ENCODE measurements at places on chromosomes 3 and 15.

- ATAC-seq: peak; percentile 94
Measured at GRCh38 chr3:67384760-67385397, 269.5 kb downstream of the SUCLG2 start.

DNA sequence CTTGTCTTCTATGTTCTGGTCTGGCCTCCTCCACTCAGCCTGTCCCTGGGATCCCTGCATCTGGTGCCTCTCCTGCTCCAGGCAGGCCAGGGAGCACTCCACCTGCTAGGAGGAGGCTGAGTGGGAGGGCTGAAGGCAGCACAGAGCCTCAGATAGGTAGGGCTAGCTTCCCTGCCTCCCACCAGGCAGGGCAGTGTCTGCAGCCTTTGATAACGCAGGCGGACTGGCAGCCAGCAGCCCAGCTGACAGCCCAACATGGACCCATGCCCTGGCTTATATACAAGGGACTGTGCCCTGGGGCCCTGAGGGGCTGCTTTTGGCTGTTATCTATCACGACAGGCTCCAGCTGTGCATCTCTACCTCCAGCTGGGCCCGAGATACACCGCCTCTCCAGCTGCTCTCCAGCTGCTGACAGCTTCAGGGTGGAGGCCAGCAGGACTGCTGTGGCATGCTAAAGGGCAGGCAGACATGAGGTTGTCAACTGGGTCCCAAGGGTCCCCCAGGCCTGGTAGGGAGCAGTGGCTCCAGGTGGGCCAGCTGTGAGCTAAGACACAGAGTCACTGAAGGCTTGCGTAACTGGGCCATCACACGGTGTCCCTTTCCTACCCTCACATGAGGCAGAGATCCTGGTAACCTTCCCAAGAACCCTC lies 5.2 kb upstream of the CLK3 start:
- ATAC-seq: no peak

GRCh38 chr3:161208931-161209330 lies 12.2 kb upstream of the NMD3 start:
- ATAC-seq: no peak

DNA sequence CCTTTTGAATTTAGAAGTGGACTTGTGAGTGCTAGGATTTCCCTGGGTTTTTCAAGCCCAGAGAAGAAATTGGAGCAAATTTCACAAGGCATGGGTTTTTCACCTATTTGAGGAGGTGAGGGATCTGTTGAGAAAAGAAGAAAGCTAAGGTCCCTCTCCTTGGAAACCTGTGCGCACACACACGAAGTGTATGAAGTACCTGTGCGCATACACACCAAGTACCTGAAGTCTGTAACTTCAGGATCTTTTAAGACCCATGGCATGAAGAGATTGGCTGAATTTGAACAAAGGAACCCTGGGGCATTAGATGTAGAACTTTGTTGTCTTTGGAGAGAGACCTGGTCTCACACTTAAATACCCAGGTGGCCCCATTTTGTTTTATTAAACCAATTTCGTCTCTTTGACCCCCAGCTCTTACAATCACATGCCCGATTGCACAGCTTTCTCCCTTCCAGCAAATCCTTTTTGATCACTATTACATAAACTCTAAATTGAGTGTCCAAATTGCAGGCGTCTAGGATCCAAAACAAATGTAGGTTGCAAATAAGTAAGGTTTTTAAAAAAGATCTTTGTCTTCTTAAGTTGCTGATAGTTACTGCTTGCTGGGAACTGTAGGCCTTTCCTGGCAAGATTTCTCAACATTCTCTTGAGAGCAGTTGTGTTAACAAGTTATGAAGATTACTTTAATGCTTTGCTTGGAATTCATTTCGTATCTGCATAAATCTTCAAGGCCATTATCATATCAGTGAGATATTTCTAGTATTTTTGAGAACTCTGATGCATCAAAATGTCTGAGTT lies 64.3 kb downstream of the CMTM8 start:
- ATAC-seq: no peak

- no peak for ATAC-seq
Measured at GRCh38 chr3:59052803-59053411, 3.1 kb upstream of the CFAP20DC start.

- ATAC-seq: no peak
Measured at GRCh38 chr3:122576174-122576940, 1.1 kb upstream of the PARP15 start.

- no peak for ATAC-seq
Measured at GRCh38 chr3:121126033-121126706, 218.2 kb downstream of the STXBP5L start.

DNA sequence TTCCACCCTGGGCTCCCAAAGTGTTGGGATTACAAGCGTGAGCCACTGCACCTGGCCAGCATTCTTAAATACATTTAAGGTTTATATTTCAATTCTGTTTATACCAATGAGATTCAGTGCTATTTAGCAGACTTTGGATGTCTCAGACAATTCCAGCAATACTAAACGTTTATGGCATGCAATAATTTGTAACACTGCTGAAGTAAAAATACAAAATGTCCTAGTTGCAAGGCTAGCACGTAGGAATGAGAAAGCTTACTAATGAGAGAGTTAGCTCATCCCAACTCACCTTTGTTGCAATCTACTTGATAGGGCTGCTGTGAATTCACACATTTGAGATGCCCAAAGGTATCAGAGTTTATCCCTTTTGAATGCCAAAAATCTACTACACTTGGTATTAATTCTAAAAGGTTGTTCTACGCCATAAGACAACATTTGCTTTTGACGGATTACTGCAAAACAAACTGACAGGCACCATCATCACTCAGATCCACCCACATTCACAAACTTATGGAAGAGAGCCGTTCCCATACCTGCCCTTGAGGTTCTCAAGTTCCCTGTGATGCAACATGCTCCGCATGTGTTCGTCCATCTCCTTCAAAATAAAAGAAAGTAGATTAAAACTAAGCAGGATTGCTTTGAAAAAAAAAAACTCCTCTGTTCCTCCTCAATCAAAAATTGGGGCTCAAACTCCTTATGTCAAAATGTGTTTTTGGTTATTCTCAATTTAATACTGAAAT lies 25.3 kb downstream of the ZNF106 start:
- ATAC-seq: no peak

- ATAC-seq: no peak
Measured at GRCh38 chr3:153855772-153856171, 265.4 kb upstream of the ARHGEF26 start.

GRCh38 chr3:192545333-192545732 lies 182.0 kb downstream of the FGF12 start:
- ATAC-seq: no peak

- ATAC-seq: no peak
Measured at GRCh38 chr3:197368821-197369220, 70.4 kb upstream of the DLG1 start.

- no peak for ATAC-seq
Measured at GRCh38 chr3:132726341-132726823, 4.2 kb upstream of the NPHP3 start.

GRCh38 chr3:58502872-58503271 lies 11.0 kb downstream of the KCTD6 start:
- no peak for ATAC-seq

- no peak for ATAC-seq
Measured at GRCh38 chr3:175150812-175151401, 291.8 kb downstream of the NAALADL2 start.

DNA sequence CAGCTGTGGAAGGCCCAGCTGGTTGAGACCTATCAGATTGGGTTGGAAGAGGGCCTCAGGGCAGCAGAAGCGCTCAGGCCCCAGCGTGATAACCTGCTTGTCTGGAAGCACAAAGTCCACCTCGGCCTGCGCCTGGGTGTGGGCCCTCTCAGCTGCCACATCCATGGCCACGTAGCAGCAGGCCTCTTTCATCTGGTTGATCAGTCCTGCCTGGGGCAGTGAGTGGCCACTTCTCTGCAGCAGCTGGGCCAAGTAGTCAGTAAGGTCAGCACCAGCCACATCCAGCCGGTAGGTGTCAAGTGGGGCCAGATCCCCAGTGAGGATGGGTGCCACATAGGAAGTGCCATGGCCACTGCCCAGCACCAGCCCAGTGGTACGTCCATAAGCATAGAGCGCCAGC lies 3.9 kb upstream of the CAMKV start:
- ATAC-seq: no peak

DNA sequence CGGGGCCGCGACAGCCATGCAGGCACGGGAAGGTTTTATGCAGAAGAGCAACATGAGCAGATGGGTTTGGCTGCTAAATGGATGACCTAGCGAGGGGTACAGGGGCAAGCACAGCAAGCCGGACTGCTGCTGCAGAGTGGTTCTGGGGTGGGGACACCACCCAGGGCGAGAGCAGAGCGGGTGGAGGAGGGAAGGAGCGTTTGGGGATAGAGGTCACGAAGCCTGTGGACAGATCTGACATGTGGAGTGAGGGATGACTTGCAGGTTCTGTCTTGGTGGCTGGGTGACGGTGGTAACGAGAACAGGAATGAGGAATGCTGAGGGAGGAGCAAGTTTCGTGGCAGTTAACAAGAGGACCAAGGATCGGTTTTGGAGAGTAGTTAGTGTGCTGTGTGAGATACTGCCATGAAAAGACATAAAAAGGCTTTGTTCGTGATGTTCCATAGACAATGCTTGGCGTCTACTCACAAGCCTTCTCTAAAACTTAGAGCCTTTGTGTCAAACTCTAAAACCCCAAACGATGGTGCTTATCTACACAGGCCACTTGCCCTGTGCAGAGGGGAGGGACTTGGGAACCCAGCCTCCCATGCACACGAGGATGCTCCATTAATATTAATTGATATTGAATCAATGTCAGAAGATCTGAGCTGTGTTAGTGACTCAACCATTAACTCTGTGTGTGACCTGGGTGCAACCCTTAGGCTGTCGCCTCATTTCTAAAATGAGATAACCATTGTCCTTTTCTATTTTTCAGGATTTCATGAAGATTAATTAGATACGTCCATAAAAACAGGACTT lies 132.7 kb upstream of the SLC2A2 start:
- no peak for ATAC-seq

- ATAC-seq: peak; percentile 58
Measured at GRCh38 chr15:40787344-40787841, 17.6 kb downstream of the C15orf62 start.

DNA sequence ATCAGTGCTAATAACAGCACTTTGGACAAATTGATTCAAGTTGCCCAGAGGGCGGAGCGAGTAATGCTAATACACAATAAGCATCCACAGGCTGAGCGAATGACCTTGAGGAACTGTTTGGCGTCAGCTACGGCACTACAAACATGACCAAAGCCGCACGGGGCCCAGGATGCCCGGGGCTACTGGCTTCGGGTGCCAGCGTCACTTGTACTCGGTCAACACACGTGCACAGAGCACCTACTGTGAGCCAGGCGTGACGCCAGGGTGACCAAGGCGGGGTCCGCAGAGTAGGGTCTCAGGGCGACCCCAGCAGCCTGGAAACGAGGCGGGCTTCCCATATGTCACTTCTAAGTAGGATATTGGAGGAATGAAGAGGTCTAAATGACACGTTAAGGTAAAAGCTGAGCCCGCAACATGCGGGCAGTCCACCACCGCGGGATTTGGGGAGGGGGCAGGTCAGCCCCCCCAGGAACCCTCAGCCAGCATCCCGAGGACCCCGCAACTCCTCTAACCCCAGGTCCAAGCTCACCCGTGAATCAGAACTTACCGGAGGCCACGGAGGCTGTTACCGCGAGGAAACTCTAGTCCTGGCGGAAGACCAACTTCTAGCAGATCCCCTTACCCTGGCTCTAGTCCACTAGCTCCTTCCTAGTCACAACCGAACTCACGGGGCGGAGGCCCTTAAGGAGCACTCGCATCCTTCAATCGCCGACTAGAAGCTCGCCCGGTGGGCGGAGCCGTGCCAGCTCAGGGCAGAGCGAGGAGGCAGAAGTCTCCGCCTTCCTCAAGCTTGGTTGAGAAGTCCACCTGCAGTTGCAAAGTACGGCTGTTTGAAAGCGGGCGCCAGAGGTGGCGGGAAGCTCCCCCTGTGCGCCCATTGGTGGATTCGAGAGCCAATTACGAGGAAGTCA lies at the start of gene CEP152:
CEP152 (minus strand) TSS at position 656 of the 911 bp plus-strand sequence. CDS start 5,420 bp downstream, outside the sequence.
- peak; percentile 99 for ATAC-seq

DNA sequence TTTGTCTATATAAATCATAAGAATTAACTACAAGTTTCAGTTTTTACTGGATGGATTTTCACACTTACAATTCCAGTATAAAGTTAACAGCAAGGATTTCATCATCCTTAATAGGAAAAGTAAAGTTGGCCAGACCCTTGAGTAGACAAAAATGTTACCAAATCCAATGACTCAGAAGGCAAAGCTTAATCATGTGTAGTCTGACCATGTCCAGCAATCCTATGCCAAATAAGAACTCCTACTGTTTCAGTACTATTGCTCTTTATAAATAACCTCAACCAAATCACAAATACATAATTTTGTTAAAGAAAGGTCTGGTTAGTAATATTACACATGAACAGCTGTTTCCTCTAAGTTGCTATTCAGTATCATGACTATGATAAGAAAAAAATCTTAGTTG lies 35.0 kb downstream of the PLOD2 start:
- ATAC-seq: no peak

DNA sequence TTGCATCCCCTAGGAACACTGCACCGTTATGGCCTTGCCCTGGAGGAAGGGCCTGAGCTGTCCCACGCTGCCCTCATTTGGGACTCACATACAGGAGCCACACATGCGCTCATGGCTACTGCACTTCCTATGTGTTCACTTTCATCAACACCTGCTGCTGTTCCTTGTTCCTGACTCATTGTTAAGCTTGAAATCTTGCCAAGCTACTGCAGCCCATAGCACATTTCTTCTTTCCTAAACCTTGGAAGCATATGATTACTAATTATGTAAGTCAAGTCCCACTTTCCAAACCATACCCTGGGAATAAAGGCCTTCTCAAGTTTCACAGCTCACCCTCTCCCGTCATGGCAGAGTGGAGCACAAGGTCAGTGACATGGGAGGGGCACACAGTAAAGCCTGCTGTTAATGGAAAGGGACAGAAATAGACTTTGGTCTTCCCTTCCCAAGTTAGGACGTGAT lies 307.9 kb downstream of the CLSTN2 start:
- no peak for ATAC-seq

- no peak for ATAC-seq
Measured at GRCh38 chr3:15097891-15098290, 1.1 kb downstream of the RBSN start.

DNA sequence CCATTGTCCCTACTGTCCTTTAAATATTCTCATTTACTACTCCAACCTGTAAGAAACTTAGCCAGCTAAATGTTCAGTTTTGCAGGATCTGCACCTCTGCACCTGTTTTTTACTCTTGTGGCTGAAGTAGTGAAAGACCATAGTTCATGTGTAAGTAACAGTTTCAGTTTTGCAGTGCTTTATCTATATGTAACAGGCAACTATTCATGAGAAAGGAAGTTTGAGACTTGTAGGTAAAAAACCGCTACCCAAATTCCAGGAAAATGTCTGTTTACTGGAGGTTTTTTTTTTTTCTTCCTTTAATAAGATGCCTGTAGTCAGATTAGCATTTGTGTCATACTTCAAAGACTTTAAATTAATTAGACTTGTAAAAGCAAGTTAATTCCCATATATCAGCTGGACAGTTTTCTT lies 25.4 kb upstream of the MBNL1 start:
- no peak for ATAC-seq

- no peak for ATAC-seq
Measured at GRCh38 chr15:93250950-93251349, 161.9 kb upstream of the RGMA start.

DNA sequence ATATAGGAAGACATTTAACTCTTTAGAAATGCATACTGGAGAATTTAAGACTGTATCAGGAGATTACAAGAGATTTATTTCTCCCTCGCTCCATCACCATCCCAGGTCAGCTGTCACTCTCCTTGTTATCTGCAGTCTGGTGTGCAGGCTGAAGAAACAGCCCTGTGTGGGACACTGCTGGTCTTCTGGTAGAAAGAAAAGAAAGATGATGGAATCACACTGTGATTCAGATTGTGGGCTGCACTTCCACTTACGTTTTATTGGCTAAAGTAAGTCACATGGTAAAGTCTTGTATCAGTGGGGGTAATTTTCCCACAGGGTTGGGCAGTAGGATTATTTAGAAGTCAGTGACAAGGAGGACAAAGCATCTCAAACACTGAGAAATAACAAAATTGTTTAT lies 18.1 kb upstream of the ATP1B3 start:
- no peak for ATAC-seq

Data from SK-N-SH treated with all-trans-retinoic acid at 6 μM for 48 hours (cell line).